ENCODE measurements at places on chromosomes 3 and 15.

DNA sequence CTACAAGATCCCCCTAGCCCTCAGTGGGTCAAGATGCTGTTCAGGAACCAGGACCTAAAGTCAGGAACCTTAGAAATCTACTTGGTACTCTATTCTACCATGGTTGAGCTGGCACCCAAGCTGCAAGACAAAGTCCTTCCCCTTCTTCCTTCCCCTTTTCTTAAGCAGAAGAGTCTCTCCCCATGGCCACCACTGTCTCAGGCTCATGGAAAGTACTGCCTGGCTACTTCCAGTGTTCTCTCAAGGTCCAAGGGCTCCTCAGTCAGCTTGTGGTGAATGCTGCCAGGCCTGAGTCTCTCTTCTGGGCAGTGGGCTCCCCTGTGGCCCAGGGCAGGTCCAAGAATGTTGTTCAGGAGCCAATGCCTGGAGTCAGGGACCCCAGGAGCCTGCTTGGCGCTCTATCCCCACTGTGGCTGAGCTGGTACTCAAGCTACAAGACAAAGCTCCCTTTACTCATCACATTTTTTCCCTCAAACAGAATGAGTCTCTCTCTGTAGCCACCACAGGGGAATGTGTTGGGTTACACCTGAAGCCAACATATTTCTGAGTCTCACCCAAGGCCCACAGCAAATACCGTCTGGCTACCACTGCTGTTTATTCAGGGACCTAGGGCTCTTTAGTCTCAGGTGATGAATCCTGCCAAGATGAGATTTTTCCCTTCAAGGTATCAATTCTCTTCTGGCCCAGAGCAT, 18.1 kb upstream of the SLC27A2 start:
- no peak for DNase-seq

DNA sequence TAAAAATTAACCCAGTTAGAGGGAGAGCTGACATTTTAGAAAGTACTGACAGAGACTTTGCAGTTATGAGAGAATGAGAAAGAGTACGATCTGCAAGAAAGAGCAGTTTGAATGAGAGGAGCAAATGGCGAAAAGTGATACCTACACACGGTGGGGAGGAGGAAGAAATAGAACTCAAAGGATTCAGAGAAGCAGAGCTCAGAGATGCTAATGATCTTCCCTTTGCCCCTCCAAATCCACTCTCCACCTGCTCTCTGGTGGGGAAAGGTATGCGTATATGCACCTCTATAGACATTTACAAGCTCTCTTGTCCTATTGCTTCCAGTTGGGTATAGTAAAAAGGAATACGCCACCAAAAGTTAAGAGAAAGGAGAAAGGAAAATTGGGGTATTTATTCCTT, 123.3 kb upstream of the TTC14 start:
- DNase-seq: no peak

- DNase-seq: no peak
Observed at GRCh38 chr15:81170511-81170910, 26.2 kb upstream of the IL16 start.

DNA sequence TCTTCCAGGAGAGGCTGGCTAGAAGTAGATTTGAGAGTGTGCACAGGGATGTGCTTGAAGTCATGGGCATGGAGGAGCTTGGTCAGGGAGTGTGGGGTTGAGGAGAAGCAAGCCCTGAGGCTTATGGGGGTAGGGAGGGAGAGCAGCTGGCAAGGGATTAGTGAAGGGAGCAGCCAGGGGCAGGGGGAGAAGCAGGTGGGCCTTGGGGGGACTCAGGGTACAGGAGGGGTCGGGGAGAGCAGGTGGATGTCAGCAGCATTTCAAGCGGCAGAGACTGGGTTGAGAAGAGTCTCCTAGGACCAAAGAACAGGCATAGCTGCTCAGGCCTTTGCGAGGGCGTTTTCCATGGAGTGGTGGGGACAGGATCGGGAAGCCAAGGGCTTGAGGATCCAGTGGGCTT, 3.4 kb upstream of the LMAN1L start:
- no peak for DNase-seq

DNA sequence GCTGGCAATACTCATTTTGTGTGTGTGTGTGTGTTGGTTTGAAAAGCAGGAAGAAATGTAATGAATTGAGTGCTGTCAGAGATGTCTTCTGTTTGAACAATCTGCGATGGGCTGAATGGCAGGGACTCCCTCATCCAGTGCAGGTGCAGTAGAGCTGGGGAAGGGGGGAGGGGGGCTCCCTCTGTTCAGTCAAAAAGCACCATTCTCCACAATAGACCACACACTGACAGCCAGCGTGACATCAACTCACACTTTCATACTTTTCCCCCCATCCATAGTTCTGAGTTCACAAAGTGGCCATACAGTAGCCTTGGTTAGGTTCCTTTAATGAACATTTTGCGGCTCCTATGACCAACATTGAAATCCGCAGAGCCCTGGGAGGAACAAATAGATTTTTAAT, 10.4 kb downstream of the SOX2 start:
- DNase-seq: no peak

- DNase-seq: no peak
Observed at GRCh38 chr3:29171043-29171990, 109.6 kb upstream of the RBMS3 start.

GRCh38 chr3:124459678-124460077, 270.6 kb upstream of the UMPS start:
- DNase-seq: no peak

DNA sequence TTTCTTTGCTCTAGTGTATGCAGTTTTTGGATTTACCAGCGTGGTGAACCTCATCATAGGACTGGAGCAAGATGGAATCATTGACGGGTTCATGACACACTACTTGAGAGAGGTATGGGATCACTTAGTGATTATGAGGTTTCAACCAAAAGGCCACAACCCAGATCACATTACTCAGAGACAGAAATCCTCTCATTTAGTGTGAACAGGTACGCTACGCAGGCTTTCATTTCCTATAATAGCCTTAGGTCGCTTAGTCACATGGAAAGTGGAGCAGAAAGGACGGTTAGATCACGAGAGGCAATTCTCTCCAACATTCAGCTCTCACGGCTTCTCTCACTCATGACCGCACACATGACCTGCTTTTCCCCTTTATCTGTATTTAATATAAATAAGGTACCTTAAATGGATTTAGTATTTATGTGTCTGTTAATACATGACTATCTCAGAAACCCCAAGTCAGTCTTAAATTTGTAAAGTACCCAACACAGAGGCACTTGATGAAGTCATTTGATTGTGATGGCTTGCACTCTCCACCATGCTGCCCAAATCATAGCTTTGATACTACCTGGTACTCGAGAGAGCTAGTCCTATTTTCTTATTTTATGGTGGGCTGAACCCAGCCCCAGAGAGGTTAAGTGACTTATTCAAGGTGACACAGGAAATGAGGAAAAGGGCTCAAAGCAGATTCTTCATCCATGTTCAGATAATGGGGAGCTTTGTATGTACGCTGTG, 8.6 kb downstream of the TM6SF1 start:
- DNase-seq: no peak

DNA sequence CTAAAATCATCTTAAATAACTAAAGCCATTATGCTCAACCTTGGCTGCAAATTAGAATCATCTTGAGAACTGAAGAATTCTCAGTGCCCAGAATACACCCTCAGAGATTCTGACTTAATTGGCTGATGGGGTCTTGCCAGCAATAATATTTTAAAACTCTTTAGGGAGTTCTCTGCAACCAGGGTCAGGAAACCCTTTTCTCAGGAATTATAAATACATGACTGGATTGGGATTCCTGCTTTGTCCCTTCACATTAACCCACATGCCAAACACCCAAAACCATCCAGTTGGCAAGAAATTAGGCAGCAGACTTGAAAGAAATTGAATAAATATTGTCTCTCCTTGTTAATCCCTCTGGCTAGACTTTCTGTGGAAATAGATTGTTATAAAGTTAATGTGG, 482.3 kb upstream of the NECTIN3 start:
- DNase-seq: no peak

- DNase-seq: no peak
Observed at GRCh38 chr3:4432259-4432658, 34.8 kb downstream of the SUMF1 start.

- DNase-seq: no peak
Observed at GRCh38 chr15:38535491-38536200, 29.0 kb downstream of the RASGRP1 start.

DNA sequence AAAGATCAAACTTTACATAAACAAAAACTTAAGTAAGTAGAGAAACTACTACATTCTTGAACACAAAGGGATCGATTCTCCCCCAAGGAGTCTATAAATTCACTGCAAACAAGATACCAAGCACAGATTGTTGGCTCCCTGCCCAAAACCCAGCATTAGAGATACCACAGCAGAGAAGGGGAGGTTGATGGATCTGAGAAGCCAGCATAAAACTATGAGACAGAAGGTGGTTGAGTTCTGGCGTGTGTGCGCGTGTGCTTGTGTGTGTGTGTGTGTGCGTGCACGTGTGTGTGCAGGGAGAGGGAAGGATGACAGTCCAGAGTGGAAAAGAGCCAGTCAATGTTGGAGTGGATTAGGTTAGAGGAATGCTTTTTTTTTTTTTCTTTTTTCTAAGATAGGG, 143.2 kb upstream of the PRR20G start:
- DNase-seq: no peak

DNA sequence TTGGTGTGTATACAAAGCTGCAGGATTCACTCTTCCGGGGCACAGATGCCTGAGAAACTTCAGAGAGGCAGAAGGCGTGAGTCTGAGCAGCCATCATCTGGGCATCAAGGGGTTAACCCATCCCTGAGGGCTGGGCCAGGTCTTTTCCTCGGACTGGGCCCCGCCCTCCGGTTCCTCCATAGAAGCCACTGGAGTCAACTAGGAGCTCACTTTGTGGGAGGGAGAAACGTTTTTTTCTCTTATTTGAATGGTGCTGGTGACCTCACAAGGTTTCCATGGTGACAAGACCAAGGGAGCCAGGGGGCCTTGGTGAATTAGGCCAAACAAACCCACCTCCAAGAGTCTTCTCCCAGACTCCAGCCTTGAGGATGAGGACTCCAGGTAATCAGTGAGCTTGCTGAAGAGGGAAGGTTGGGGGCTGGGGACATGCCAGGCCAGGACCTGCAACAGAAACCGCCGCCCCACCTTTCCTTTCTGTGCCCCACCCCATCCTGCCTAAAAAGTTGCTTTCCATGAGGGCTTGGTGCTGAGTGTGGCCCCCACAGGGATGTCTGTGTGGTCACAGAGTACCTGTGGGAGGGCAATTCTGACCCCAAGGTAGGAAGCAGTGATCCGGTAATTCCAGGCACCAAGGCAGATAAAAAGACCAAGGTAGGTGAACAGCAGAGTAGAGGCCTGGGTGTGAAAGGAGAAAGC, 14.8 kb upstream of the INSYN1 start:
- no peak for DNase-seq

GRCh38 chr3:62630664-62631063, 244.6 kb downstream of the CADPS start:
- no peak for DNase-seq

DNA sequence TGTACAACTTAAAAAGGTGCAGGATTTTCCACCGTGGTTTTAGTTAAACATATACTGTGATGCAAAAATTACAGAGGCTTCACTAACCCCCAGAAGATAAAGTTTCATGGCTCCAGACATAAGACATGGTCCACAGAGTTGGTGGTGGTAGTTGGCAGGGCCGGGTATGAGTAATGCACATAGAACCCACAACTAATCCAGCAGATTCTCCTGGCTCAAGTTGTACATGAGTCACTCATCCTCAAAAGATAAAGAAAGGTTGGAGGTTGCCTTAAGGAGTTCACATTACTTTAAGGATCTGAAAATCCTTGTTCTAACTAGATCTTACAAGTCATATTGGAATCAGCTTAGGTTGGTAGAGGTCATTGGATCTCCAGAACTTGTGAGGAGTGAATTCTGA, 98.3 kb upstream of the ZBTB20 start:
- no peak for DNase-seq

- no peak for DNase-seq
Observed at GRCh38 chr15:51053571-51053970, 41.1 kb downstream of the TNFAIP8L3 start.

GRCh38 chr3:50173685-50174516, 17.5 kb upstream of the GNAT1 start:
- no peak for DNase-seq

- no peak for DNase-seq
Observed at GRCh38 chr15:73284090-73284716, 84.6 kb downstream of the HCN4 start.

DNA sequence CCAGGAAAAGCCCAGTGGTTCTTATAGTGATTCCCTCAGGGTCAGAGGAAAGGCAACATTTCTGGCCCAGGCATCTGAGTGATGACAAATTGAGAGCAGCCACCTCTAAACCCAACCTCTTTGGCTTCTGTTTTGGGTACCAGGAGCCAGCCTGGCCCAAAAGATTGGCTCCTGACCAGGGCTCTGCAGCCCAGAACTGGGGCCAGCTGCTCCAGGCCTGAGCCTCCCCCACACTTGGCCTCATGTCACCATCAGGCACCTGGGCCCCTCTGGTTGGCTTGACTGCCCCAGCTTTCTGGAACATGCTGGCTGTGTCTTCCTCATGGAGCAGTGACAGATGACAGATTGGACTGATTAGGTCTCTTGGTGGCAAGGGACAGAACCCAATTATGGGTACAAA, 26.0 kb upstream of the HCN4 start:
- DNase-seq: no peak

- no peak for DNase-seq
Observed at GRCh38 chr3:33071181-33071580, 25.8 kb downstream of the GLB1 start.

DNA sequence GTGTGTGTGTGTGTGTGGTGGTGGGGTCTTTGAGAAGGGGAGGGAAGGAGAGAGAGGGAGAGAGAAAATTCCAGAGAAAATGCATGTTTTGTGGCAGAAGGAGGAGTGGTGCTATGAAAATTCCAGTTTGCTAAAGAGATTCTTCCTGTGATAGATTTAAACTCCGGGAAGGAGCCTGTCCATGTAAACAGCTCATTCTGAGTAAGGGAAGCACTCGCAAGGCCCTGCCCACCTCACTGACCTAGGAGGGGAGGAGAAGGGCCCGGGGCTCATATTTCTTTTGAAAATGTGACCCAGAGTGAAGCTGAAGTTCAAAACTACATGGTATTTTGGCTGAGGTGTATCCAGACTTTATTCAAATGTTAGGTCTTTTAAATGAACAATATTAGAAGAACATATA, 41.3 kb downstream of the ADAMTSL3 start:
- no peak for DNase-seq

GRCh38 chr3:69088063-69088462, 3.3 kb downstream of the ARL6IP5 start:
- no peak for DNase-seq

GRCh38 chr3:29694783-29695182, 413.9 kb downstream of the RBMS3 start:
- no peak for DNase-seq

DNA sequence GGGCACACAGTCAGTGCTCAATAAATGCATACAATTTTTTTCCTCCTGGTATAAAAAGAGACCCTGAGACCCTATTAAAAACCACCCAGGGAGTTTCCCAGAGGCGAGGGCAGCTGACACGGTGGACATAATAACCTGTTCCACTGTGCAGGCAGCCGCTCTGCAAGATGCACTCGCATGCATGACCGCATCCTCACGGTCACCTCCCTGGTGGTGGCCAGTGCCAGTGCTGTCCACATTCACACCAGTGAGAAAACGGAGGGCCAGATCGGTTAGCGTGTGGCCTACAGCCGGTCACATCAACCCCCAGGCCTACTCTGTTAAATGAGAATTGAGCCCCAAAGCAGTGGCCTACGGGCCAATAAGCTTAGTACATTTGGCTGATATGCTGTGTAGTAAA, 24.8 kb downstream of the SH3BP5 start:
- no peak for DNase-seq

- DNase-seq: no peak
Observed at GRCh38 chr3:127573912-127574311, 16.6 kb downstream of the TPRA1 start.

GRCh38 chr15:95113041-95113440, 881.7 kb downstream of the MCTP2 start:
- DNase-seq: no peak

All from activated naive CD8-positive, alpha-beta T cell treated with anti-CD3 and anti-CD28 coated beads, Interleukin-2, amount 50 U/mL, for 16 hours (primary cell).